ENCODE measurements at places on chromosomes 1 and 21.

- DNase-seq: peak; percentile 27
Observed at GRCh38 chr21:28269173-28269572, 723.5 kb downstream of the LTN1 start.

DNA sequence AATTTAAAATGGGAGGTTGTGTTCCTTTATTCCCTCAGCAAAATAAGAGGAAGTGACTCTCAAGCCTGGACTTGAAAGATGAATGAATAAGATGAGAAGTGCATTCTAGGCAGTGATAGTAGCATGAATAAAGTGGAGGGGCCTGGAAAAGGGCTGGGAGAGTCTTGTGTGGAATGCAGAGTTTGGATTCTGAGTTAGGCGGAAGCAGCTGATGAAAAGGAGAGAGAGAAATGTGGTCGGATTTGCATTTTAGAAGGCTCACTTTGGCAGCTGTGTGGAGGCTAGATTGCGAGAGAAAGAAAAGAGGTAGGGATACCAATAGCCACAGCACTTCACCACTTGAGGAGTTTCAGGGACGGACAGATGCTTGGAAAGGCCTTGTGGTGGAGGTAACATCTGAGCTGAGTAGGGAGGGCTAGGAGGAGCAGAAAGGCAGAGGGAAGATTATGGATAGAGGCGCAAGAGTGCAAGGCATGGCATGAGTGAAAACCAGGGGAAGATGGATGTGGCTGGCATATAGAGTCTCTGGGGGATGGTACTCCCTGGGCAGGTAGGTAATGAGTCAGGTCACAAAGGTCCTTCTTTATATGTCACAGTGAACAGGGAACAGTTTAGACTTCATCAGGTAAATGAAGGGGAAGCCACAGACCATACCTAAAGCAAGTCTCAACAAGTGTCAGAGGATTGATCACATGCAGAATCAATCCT is 59.6 kb downstream of the ST3GAL3 start:
- no peak for DNase-seq

- no peak for DNase-seq
Observed at GRCh38 chr1:221706876-221707582, 34.9 kb downstream of the DUSP10 start.

GRCh38 chr1:49208712-49209111 is 432.0 kb upstream of the BEND5 start:
- no peak for DNase-seq

GRCh38 chr1:235650341-235651169 is 971 bp upstream of the GNG4 start:
- no peak for DNase-seq

DNA sequence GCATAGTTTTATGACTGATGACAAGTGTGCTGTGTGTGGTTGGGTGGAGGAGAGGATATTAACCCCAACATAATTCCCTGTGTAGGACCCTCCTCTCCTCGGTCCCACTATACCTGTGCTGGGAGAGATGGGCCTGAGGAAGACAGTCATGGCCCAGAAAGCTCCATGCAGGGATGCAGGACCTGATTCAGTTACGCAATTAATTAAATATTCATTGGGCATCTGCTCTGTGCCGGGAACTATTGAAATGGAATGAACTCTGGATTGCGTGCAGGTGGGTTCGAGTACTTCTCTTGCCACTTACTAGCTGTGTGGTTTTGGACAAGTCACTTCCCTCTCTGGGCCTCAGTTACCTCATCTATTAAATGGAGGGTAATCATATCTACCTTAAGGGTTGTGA is 74.6 kb downstream of the CD247 start:
- DNase-seq: no peak

DNA sequence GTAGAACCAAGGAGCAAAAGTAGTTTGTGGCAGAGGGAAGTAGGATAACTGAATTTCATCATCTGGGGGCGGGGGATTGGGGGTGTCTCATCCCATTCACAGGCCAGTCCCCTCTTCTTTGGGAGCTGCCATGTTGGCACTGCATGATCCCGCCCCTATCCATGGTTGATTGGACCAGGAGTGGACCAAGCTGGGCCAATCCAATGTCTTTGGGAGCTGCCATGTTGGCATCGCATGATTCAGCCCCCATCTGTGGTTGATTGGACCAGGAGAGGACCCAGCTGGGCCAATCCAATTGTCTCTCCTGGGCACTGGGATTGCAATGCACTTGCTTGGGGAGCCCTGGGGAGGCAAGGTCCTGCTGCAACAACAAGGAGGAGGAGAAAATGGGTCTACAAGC is 12.3 kb upstream of the ALPL start:
- DNase-seq: no peak
